Progenitor cell of endocrine pancreas (in vitro differentiated cells): ENCODE measurements at places on chromosomes 3 and 15.

GRCh38 chr3:120451272-120451761 lies 525 bp upstream of the FSTL1 start:
- peaks cover 2% of the 10 kb centered on the region for H3K27me3 ChIP-seq
- H3K4me1 ChIP-seq: peaks cover 13% of the 10 kb centered on the region
- peaks cover 1% of the 10 kb centered on the region for H3K36me3 ChIP-seq
- no peak overlapping the region for H3K27ac ChIP-seq

- H3K27me3 ChIP-seq: no peaks in the 10 kb centered on the region
- no peak overlapping the region for H3K4me3 ChIP-seq
- no peak overlapping the region for H3K27ac ChIP-seq
- H3K36me3 ChIP-seq: no peaks in the 10 kb centered on the region
Measured at GRCh38 chr3:134621854-134622253, 29.0 kb downstream of the KY start.

- no peak for DNase-seq
- no peak overlapping the region for H3K4me3 ChIP-seq
- no peak overlapping the region for H3K27ac ChIP-seq
- H3K27me3 ChIP-seq: no peaks in the 10 kb centered on the region
- no peaks in the 10 kb centered on the region for H3K36me3 ChIP-seq
Measured at GRCh38 chr3:172604895-172605646, 81.8 kb upstream of the TNFSF10 start.

GRCh38 chr15:73997986-73998385 lies 3.5 kb downstream of the PML start:
- peaks cover 1% of the 10 kb centered on the region for H3K36me3 ChIP-seq
- peaks cover 12% of the 10 kb centered on the region for H3K4me1 ChIP-seq
- DNase-seq: no peak
- H3K4me3 ChIP-seq: no peak overlapping the region

DNA sequence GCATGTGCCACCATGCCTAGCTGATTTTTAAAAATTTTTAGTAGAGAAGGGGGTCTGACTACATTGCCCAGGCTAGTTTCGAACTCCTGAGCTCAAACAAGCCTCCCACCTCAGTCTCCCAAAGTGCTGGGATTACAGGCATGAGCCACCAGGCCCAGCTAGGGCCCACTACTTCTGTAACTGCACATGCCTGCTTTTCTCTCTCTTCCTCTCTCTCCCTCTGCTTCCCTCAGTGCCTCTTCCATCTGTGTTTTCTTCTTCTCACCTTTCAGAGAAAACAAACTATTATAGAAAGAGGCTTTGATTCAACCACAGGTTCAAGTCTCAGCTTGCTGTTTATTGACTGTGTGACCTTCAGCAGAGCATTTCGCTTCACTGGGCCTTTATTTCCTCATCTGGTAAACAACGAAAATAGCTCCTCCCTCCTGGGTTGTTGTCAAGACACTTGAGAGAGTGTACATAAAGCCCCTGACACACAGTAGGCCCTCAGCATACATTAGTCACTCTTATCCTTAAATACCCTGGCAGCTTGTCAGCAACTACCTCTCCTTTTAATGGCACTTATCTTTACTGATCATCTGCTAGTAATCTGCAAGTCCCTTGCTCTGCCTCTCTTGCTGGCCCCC lies 10.2 kb downstream of the TADA3 start:
- H3K36me3 ChIP-seq: peaks cover 17% of the 10 kb centered on the region
- H3K4me3 ChIP-seq: no peak overlapping the region
- H3K4me1 ChIP-seq: no peaks in the 10 kb centered on the region
- H3K27ac ChIP-seq: no peak overlapping the region
- no peaks in the 10 kb centered on the region for H3K27me3 ChIP-seq

DNA sequence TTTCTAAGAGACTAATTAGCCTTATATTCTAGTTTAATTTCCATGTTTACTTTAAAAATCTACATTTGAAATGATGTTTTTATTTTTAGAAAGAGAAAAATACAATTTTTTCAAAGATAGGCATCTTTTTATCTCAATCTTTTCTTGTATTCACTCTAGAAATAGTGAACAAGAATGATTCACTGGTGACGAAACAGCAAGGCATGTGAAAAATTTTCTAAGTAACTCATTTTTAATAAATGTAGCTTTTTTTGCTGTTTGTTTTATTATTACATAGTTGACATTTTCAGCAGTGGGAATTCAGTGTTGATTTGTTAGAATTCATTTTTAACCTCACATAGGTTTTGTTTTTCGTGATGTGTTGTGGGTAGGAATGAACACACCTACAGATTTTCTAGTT lies 1226.4 kb downstream of the NSUN3 start:
- no peak for DNase-seq
- no peaks in the 10 kb centered on the region for H3K27me3 ChIP-seq
- no peak overlapping the region for H3K27ac ChIP-seq

DNA sequence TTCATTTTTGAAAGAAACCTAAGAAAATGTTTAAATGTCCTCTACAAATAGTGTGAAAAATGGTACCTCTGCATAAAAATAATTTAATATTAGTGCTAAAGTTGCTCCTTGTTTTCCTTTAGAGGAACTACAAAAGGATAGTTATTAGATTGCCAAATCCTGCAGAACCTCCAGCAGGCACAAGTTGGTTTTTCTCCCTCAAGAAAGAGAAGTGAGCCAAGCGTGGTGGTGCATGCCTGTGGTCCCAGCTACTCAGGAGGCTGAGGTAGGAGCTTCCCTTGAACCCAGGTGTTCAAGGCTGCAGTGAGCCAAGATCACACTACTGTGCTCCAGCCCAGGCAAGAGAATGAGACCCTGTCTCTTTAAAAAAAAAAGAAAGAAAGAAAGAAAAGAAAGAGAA lies 85.1 kb upstream of the TSEN2 start:
- no peaks in the 10 kb centered on the region for H3K36me3 ChIP-seq
- H3K27ac ChIP-seq: no peak overlapping the region
- no peak overlapping the region for H3K4me3 ChIP-seq
- no peak for DNase-seq
- no peaks in the 10 kb centered on the region for H3K27me3 ChIP-seq

DNA sequence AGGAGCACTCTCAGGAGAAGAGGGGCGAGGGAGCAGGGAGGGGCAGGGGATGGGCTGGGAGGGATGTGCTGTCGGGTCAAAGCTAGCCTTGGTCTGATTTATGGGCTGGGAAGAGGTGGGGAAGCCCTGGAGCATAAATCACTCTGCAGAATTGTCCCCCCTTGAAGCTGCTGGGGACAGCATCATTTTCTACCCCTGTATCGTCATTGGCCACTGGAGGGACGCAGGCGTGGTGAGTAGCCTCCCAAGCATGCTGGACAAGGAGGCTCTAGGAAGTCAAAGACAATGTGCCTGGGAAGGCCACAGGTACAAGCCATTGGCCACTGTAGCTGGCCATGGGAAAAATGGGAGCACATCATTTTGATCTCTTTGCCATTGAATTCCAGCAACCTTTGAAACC lies 175.5 kb upstream of the CTDSPL start:
- H3K27me3 ChIP-seq: no peaks in the 10 kb centered on the region
- H3K4me1 ChIP-seq: no peaks in the 10 kb centered on the region
- no peak for DNase-seq
- H3K4me3 ChIP-seq: no peak overlapping the region
- no peaks in the 10 kb centered on the region for H3K36me3 ChIP-seq

- DNase-seq: no peak
- H3K36me3 ChIP-seq: no peaks in the 10 kb centered on the region
- H3K4me1 ChIP-seq: no peaks in the 10 kb centered on the region
- no peak overlapping the region for H3K4me3 ChIP-seq
Measured at GRCh38 chr3:976006-976405, 116.8 kb upstream of the CNTN6 start.

- no peaks in the 10 kb centered on the region for H3K36me3 ChIP-seq
- no peak overlapping the region for H3K4me3 ChIP-seq
- no peaks in the 10 kb centered on the region for H3K4me1 ChIP-seq
- H3K27me3 ChIP-seq: peaks cover 31% of the 10 kb centered on the region
- H3K27ac ChIP-seq: no peak overlapping the region
- DNase-seq: peak; percentile 59
Measured at GRCh38 chr15:98442379-98442833, 205.9 kb upstream of the IGF1R start.

DNA sequence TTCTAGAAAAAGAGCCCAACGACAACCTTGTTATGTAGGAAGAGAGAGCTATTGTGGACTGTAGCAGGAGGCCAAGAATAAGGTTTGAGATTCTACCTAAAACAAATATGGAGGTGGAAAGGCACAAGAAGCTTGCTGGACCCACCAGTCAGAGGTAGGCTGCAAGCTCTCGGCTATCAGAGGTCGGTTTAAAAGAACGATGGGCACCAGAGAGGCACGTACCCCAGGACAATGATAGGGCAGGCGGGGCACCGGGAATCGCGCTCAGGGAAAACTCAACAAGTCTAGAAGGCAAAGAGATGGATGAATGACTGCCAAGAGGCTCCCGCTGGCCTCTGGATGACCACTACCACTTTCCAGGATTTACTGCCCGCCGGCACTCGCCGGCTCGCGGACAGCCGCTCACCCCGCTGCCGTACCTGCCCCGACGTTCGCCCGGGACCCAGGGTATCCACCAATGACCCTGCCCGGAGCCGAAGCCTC lies 1.1 kb downstream of the HDGFL3 start:
- H3K4me1 ChIP-seq: peaks cover 31% of the 10 kb centered on the region
- H3K27me3 ChIP-seq: no peaks in the 10 kb centered on the region
- H3K4me3 ChIP-seq: peak overlapping the region; percentile 98
- H3K36me3 ChIP-seq: no peaks in the 10 kb centered on the region
- H3K27ac ChIP-seq: peak overlapping the region; percentile 99
- DNase-seq: no peak
